ENCODE measurements at places on chromosomes 16 and 17.

DNA sequence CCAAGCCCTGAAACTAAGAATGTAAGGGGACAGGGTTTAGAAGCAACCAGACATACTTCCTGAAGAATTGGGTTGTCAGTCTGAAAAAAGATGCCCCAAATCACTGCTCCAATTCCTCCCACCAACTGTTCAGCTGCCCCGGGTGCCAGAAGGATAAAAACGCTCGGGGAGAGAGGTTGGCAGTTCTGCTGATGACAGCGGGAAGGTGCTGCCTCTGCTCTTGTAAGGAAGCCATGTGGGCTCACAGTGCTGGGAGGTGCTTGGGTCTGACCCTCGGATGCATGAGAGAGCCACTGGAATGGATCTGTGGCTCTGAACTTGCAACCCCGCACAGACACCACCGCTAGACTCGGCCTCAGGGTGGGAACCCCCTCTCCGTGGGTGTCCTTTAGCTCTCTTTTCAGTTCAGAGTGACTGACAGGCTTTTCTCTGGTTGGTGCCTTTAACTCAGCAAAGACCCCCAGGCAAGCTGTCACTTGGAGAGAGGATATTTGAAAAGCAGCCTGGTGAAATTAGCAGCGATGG is 364.8 kb upstream of the RBFOX1 start:
- DNase-seq = no peak

- peak; percentile 31 for DNase-seq
Observed at GRCh38 chr17:80220736-80221215, 549 bp downstream of the SLC26A11 start.

DNA sequence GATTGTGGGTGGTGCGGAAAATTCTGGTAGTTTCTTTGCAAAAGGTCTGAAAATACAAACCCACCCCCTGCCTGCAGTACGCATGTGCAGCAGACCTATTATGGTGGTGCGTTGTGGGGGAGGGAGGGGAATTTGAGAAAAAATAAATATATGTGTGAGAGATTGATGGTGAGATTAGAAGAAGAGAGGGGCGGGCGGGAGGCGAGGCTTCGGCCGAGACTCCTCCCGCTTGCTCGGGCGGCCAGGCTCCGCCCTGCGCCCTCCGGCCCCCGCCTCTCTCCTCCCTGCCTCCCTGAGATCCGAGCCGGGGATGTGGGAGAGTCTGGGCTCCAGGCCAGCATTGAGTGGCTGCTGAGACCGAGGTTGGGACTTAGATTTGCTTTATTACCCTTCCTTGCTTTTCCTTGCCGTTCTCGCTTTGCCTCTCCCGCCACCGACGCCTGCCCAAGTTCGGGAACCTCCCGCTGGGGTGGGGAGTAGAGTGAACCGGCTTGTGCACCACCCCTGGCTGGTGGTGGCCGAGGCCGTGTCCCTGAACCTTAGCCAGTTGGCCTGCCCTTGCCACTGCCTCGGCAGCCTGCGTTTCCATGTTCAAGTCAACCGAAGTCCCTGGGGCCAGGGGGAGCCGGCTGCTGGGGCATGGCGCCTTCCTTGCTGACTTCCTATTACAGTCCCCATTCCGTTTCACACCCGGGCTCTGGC is 956 bp upstream of the CHD3 start:
- DNase-seq = peak; percentile 93

DNA sequence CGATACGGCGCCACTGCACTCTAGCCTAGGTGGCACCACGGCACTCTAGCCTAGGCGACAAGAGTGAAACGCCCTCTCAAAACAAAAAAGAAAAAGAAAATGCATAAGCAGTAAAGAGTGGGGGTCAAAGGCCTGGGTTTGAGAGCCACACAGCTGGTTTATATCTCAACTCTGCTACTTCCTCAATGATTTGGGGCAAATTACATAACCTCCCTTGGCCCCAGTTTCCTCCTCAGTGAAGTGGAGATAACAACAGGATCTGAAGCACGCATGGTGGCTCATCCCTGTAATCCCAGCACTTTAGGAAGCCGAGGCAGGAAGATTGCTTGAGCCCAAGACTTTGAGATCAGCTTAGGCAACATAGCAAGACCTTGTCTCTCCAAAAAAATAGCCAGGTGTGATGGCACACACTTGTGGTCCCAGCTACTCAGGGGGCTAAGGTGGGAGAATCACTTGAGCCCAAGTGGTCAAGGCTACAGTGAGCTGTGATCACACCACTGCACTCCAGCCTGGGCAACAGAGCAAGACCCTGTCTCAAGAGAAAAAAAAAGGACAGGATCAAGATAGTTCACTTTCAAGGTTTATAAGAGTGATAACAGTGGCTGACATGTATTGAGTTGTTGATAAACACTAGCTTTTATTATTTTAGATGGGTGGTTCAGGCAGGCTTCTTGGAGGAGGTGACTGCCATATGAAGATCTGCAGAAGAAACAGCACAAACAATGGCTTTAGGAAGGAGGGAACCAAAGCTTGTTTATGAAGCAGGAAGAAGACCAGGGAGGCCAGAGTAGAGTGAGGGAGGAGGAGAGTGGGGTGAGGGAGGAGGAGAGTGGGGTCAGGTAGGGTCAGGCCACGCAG is 8.5 kb upstream of the COG1 start:
- DNase-seq = no peak
